ENCODE measurements at places on chromosomes 6 and 20. TPM values are rescaled to one million over a fixed set of nuclear protein-coding genes. Genes with fewer than 3 reads are reported as not detected.

DNA sequence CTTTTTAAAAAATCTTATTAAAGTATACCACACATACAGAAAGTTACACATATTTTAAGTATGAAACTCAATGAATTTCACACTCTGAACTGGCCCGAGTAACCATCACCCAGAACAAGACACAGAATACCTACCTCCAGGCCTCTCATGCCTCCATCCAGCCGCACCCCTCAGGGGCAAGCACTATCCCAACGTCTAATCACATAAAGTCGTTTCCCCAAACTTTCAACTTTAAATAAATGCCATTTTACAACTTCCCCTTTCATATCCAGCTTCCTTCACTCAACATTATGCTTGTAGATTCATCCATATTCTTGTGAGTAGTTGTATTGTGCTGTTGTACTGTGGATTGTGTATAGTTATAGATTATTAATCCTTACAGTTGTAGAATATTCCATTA is 539.1 kb downstream of the CD83 start:
- no peak for DNase-seq
- H3K4me1 ChIP-seq = peaks cover 42% of the 10 kb centered on the region
- H3K4me3 ChIP-seq = no peak overlapping the region
- no peaks in the 10 kb centered on the region for H3K27me3 ChIP-seq
- H3K27ac ChIP-seq = no peak overlapping the region

DNA sequence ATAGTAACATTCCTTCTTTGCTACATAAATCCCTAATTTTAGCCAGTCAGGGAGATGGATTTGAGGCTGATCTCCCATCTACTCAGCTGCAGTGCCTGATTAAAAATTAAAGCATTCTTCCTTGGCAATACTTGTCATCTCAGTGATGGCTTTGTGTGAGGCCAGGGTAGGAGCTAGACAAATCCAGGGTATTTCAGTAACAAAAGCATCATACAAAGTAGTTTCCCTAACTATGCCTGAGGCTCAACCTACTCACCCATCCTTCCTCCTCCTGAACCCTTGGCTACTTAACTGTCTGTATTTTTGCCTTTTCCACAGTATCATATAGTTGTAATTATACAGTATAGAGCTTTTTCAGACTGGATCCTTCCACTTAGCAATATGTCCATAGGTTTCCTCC is 37.7 kb downstream of the HLA-DRB5 start:
- H3K27ac ChIP-seq = no peak overlapping the region
- no peaks in the 10 kb centered on the region for H3K4me1 ChIP-seq
- DNase-seq = no peak
- no peaks in the 10 kb centered on the region for H3K36me3 ChIP-seq
- no peak overlapping the region for H3K4me3 ChIP-seq

DNA sequence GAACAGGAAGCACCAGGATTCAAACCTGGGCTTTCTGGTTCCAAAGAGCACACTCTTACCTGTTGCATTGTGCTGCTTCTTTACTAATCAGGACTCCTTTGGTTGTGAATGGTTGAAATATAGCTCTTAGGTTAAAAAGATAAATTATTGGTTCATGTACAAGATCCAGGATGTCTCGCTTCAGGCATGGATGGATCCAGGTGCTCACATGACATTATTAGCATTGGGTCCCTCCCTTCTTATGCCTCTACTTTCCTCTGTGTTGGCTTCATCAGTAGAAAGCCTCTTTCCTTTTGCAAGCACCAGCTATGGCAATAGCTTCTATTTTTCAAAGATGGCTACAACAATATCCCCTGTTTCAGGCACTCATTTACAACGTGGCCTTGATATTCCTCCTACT is 217.7 kb upstream of the SULF2 start:
- H3K27me3 ChIP-seq = no peaks in the 10 kb centered on the region
- H3K36me3 ChIP-seq = no peaks in the 10 kb centered on the region
- no peaks in the 10 kb centered on the region for H3K4me1 ChIP-seq
- DNase-seq = no peak
- H3K27ac ChIP-seq = no peak overlapping the region
- no peak overlapping the region for H3K4me3 ChIP-seq

DNA sequence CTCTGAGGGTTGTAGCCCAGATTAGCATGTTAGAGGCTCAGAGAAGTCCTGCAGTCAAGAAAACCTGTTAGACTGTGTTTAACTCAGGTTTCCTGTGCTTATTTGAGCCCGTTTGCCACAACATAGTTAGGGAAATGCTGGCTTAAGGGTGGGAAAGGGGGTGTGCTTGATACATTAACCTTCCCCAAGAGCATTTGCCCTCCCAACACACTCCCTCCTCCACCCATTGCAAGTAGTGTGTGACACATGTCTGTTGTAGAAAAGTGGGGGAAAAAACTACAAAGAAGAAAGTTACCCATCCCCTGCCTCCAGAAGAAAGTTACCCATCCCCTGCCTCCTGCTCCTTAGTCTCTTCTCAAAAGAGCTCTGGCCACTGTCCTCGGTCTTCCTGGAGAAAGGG is 36.8 kb upstream of the MRPS18A start:
- H3K36me3 ChIP-seq = no peaks in the 10 kb centered on the region
- H3K27ac ChIP-seq = no peak overlapping the region

DNA sequence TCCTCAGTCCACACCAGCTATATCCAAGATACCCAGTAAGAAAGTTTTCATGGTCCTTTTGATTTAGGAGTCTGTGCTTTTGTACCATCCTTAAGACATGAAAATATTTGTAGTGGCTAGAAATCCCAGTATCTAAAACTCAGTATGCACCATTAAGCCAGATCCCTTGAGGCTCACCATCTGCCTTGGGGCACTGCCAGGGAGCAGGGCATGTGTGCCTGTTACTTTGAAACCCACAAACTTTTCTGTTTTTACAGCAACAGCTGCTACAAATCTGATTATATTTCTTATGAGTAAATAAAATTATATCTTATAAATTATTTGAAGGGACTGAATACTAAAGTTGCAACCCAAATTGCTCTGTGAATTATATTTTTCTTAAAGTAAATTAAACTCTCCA is 290.5 kb upstream of the MANEA start:
- H3K27ac ChIP-seq = no peak overlapping the region
- H3K4me3 ChIP-seq = no peak overlapping the region
- no peaks in the 10 kb centered on the region for H3K27me3 ChIP-seq
- H3K4me1 ChIP-seq = no peaks in the 10 kb centered on the region
- DNase-seq = no peak

The CCN5 gene
- not detected for total RNA-seq

The CPXM1 gene
- not detected for total RNA-seq

The DNAH8 gene
- total RNA-seq = 0.09 TPM

Data from CD4-positive, alpha-beta memory T cell (primary cell).